ENCODE measurements at places on chromosomes 5 and 9.

DNA sequence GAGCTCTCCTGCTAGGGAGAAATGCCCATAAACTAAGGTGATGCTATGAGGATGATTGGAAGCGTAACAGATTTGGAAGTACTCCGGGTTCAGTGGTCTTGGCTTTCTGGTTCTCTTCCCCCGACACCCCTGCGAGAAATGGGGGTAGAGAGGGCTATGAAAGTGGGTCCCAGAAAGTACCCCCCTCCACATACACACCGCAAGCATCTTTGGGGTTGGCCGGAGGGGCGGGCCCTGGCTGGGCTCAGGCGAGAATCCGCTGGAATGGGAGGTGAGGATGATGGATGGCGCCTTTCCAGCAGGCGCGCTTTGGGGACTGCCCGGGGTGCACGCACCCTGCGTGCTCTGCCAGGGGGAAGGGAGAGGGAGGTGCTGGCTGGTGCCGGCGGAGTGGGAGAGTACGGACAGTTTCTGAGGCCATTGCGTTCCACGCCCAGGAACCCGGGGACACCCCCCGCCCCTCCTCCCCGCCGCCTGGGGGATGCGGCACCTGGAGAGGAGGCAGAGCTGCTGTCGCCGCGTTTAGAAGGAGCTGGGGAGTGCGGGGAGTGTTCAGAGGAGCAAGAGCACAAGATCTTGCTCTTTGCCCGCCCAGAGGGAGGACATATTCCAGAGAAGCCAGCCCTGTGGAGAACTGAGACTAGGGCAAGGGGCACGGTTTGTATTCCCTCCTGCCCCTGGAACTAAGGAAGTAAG, 1.9 kb downstream of the PCSK5 start:
- no peak for DNase-seq

DNA sequence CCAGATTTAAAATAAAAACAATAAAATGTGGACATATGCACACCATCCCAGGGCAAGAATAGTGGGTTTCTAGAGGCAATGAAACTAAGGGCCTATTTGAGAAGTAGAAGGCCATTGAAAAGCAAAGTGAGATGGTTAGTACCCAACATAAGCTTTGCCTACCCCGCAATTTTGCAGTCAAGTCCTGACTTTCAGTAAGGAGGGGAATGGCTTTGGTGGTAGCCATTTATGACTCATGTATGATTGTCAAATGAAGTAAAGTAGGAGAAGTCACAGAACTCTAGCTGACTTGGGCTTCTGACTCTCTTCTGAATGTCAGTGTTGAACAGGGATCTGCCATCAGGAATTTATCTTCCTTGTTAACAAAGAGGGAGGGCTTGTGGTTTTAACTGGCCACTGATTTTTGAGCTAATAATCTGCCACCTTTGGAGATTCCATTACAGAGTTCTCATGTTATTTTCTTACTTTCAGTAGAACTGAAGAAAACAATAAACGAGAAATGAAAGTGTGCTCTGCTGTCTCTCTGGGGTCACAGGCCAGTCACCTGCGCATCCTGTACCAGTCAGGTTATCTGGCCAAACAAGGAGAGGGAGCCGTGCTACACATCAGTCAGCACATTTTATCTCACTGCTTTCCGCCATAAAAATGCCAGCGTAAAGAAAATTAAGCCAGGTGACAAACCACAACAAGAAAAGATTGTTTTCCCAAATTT, 14.3 kb upstream of the SNCAIP start:
- no peak for DNase-seq

GRCh38 chr5:117271656-117272055, 697.0 kb upstream of the SEMA6A start:
- no peak for DNase-seq

DNA sequence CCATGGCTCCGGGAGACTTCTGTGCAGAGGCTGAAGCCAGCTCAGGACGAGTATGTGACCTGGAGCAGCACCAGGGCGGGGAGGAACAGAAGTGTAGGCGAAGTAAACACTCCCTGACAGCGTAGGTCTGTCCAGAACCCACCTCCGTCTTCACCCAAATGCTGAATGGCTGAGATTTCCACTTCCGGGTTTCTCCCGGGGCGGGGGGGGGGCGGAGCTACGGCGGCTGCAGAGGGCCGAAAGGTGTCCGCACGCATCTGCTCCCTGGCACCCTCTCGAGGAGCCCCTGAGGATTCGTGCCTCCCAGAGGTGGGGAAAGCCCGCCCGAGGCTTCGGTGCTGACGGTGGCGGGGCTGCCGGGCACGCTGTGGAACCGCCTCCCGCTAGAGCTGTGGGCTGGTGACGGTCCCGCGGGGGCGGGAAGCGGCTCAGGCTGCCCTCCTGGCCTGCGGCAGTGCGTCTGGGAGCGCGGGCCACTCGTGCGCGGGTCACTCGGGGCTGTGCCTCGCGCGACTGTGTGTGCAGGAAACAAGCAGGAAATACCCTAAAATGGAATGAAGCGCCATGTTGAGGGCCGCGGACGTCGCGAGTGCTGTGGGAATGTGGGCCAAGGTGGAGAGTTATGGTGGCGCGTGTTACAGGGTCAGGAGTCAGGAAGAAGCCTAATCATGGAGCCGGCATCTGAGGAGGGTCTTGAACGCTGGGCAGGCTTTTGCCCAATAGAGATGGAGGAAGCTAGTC, 1425.4 kb downstream of the FOXD4L5 start:
- peak; percentile 45 for DNase-seq

DNA sequence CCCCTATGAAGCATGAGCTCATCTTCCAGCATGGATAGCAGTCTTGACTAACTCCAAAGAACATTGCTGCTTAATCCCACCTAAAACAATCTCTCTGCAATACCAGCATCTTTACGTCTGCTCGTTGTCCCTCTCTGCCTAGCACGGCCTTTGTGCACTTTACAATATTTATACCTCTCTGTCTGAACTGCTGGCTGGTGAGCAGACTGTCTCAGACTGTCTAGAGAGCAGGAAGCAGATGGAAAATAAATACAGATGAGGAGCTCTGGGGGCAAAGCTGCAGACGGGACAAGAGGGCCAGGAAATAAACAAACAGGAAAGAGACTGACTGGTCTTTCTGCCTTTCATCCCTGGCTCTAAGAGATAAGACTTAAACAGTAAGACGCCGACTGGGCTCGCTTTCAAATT, 224.8 kb downstream of the ENC1 start:
- no peak for DNase-seq

- DNase-seq = no peak
Measured at GRCh38 chr5:113092683-113093082, 116.1 kb downstream of the DCP2 start.

GRCh38 chr9:111533099-111533790, 8.3 kb downstream of the ZNF483 start:
- DNase-seq = no peak

DNA sequence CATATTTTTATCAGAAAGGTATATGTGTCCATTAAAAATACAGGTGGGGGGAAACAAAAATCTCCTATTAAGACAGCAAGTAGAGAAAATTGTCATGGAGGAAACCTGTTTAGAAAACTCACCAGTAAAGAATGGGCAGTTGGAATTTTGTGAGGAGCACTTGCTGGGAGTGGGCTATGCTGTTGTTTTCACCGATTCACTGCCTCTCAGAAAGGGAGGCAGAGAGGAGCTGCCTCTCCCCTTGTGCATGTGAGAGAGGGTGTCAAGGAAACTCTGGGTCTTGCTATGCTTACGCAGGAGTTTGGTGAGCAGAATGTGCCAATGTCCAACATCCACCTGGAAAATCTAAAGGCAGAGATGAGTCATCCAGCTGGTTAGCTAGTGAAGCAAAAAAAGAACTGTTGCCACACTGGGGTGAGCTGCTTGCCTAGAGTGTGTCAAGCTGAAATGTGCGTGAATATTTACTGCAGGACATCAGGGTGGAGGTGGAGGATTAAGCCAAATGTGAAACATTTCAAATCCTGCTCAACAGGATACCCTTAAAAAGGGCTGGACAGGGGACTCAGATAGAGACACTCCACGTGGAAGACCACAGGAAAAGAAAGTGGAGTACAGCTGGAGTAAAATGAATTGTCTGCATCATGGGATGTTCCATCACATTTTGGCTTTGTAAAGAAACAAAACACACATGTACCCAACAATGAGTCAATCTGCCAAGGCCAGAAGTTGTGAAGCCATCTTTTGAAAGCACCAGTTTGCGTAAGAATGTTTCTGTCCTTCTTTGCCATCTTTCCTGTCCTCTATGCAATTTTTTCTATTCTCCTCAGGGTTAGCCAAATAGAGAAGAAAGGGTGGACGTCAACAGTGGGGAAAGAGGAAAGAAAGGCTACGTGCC, 449.7 kb upstream of the MPDZ start:
- no peak for DNase-seq

DNA sequence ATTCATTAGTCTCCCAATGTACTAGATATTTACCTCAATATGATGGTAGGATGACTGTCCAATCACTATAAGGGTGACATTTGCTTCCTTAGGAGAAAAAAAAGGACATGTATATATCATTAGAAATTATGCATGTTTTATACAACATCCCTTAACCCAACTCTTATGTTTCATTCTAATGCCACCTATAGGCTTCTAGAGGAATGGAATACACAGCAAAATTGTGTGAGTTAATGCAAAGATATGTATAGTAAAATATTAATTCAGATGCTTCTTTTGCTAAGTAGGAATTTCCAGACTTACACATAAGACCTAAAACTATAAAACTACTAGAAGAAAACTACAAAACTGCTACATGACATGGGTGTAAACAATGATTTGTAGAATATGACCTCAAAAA, 3.5 kb downstream of the PRXL2C start:
- DNase-seq = no peak

- no peak for DNase-seq
Measured at GRCh38 chr9:5629312-5630080, 589 bp downstream of the RIC1 start.

- no peak for DNase-seq
Measured at GRCh38 chr9:120465685-120466407, 114.1 kb downstream of the CDK5RAP2 start.

GRCh38 chr5:128290152-128290858, 206.7 kb downstream of the SLC12A2 start:
- DNase-seq = no peak

- DNase-seq = no peak
Measured at GRCh38 chr9:71921190-71921814, 9.9 kb downstream of the C9orf85 start.

DNA sequence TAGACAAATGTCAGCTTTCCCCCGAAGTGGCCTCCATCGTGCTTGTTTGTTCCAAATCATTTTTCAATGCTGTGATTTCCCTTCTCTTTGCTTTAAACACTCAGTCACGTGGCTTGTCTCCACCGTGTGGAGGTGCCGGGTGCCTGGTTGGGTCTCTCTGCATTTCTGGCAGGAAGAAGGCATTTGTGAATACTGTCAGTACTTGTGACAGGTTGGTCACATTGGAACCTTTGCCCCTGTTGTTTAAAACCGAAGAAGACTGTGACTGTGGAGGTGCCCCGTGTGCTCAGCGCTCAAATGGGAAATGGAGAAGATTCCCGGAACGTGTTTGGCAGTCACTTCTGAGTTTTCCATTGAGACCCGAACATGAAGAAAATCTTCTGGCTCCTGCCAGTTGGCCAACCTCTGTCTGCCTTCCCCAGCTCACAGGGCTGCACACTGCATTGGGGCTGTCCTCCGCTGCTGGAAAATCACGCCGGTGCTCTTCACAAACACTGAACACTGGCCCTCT, 74.6 kb downstream of the LMNB1 start:
- DNase-seq = no peak

- no peak for DNase-seq
Measured at GRCh38 chr5:133930061-133930812, 38.2 kb downstream of the C5orf15 start.

GRCh38 chr5:120599576-120599975, 135.5 kb downstream of the PRR16 start:
- no peak for DNase-seq

- no peak for DNase-seq
Measured at GRCh38 chr5:149128023-149128875, 13.0 kb upstream of the ABLIM3 start.

- no peak for DNase-seq
Measured at GRCh38 chr5:150851039-150851438, 4.7 kb downstream of the IRGM start.

GRCh38 chr5:113689647-113690046, 176.2 kb downstream of the YTHDC2 start:
- no peak for DNase-seq

DNA sequence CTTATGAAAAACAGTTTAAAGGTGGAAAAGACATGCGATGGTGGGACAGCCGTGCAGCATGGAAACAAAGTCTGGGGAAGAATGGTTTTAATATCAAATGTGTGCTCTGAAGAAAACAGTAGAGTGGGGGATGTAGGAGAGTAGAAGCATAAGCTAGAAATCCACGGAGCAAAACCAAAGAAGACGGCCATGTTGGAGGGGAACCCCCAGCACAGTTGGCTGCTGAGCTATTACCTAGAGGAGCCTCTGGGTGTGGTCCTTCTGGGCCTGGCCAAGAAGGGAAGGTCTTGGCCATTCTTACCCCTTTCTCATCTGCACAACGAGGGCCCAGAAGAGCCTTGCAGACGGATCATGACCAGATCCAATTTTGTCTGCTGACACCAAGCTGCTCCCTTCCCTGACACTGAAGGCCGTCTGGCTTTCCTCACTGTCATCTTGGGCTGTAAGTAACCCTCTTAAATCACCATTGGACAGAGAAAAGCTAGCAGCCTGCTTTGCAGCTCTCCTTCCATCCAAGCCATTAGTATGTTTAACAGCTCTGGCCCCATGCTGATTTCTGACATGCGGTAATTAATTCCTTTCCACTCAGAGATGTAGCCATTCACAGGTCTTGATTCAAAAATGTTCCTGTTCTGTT, 189.5 kb downstream of the SEC61B start:
- DNase-seq = no peak

DNA sequence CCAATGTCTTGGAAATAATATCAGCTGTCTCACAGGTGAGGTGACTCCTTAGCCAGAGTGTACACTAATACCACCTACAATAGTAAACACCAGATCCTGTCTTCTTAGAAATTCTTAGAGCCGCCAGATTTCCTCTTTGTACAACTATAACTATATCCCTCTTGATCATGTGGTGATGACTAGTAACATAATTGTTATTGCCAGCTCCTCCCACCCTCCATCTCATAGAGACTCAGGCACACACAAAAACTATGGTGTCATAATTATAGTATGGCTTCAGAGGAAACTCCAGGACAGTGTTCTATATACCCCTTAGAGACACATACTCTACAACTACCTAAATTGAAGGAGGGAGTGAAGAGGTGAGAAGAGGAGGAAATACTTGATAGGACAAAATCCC, 33.1 kb downstream of the PGGT1B start:
- DNase-seq = no peak

DNA sequence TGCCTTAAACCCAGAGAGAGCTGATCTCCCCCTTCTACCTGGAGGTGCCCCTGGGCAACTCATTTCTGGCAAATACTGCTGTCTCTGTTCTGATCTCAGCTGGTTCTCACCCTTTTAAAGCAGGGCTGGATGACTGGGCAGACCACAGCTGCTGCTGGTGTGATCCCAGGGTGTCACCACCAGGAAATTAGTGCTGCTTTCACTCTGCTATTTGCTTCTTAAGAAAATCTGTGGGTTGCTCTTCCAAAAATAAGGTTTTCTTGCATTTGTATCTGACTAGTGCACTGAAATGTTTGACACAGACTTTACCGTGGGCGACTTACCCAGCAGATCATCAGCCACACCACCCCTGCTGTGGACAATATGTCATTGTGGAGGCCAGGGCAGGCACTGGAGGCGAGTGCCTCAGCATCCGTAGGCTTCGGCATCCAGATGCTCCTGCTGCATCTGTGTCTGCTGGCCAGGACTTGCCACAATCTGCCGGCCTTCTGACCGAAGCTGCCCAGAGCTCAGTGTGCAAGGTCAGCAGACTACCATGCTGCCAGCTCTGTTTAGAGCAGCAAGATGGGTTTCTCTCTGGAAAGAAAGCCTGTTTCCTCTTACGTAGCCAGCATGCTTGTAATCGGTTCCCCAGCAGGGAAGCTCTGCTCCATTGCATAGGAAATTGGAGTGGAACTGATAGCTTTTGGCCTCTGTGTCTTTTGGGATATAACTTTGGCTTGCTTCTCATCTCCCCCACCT, 13.6 kb downstream of the ARHGAP26 start:
- no peak for DNase-seq
